ENCODE measurements at places on chromosomes 1 and 21.

GRCh38 chr21:32719085-32719484 lies 8.7 kb downstream of the SYNJ1 start:
- DNase-seq, result no peak

GRCh38 chr1:7526867-7527732 lies 244.0 kb upstream of the VAMP3 start:
- DNase-seq, result no peak

DNA sequence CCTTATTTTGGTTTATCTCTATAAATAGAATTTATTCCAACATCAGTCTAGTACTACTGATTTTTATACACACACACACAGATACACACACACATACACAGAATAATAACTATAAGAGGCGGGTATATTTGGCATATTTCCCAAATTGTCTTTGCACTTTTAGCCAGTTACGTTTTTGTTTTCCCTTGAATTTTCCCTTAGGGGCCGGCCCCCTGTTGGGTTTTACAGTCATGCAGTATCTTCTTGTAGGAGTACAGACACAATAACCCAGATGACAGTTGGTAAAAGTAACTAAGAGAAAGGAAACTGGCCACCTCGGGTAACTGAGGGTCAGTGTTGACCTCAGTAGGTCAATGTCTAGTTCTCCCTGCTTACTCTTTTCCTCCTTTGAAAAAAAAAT lies 50.9 kb downstream of the DISP1 start:
- DNase-seq, result no peak

GRCh38 chr1:52366517-52366827 lies 467 bp upstream of the CC2D1B start:
- no peak for DNase-seq

- DNase-seq, result no peak
These were observed 62.8 kb downstream of the PCBP3 start for GRCh38 chr21:45706299-45706698.

GRCh38 chr1:84387480-84388163 lies 10.7 kb upstream of the DNASE2B start:
- no peak for DNase-seq

DNA sequence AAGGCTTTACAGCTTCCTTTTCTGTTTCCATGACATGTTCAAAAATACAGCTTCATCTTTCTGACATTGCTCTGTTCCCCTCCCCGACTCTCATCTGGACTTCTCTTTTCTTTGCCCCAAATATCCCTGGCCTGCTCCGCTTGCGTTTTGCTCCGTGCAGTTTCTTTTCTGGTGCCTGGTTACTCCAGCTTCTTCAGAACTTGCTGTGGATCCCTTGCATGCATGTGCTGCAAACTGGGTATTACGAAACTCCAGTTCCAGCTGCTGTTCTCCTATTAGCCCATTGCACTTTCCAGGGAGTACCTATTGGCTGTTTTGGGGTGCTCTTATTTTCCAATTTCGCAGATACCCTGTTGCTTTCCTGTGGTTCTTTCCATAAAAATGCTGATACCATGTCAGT lies 9.9 kb upstream of the NDC1 start:
- DNase-seq, result no peak

GRCh38 chr1:225654688-225655508 lies 2.0 kb upstream of the ENAH start:
- DNase-seq, result no peak

- no peak for DNase-seq
These were observed 80.6 kb downstream of the SLC25A24 start for GRCh38 chr1:108119500-108119899.

- peak; percentile 12 for DNase-seq
These were observed 69.7 kb downstream of the CC2D1B start for GRCh38 chr1:52296345-52296744.

DNA sequence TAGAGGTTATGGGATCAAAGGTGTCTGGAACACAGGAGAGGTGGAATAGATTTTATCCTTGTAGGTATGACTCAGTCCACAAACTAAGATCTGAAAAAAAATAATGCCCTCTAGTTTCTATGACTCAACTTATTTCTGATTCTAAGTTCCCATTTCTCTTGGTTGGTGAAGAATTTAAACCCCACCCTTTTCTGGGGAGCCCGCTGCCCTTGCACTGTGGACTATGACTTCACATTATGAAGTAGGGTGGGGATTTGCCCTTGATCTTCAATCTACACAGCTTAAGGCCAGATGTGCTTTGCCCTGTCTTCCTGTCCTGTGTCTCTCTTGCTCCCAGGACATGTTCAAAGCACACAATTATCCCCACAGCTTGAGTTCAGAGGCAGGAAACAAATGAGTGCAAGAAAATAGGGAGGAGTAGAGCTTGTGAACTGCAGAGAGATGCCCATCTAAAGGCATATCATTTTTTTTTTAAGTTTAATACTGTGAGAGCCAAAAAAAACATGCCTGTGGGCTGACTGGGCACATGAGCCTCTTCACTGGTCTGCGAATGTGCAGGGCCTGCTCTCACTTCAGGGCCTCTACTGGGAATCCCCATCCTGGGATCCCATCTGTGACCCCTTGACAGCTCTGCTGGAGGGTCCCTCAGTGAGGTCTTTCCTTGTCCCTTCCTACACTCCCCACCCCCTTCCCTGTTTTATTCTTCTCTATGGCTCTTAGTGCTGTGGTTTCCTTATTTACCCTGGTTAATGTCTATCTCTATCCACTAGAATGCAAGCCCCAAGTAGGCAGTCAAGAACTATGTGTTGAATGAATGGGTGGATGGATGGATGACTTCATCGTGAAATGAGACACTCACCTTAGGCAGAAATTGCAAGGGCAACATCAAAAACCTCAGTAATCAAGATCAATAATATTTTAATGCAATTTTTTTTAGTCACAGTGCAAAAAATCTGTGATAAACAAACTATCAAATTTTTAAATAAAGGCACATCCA lies 61.5 kb downstream of the CD58 start:
- peak; percentile 62 for DNase-seq

DNA sequence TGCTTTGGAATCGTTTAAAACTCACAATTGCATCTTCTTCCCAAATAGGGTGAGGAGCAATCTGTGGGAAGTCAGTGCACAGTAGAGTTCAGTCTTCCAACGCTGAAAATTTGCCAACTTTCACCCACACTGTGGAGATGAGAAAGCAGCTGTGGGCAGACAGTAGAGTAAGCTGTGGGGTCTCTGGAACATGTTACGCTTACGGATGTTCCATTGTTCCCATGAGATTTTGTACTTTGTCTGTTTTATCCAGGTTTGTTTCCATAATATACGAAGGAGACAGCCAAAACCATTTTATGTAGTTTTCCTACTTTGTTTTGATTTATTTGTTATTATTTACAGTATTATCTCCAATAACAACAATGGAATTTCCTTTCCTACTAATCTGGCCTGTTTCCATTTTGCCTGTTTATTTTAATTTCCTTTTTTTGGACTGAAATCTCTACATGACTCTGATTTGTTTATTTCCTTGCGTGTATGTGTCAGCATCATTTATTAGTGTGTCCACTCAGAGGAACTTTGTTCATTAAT lies 65.1 kb upstream of the RGL1 start:
- no peak for DNase-seq

DNA sequence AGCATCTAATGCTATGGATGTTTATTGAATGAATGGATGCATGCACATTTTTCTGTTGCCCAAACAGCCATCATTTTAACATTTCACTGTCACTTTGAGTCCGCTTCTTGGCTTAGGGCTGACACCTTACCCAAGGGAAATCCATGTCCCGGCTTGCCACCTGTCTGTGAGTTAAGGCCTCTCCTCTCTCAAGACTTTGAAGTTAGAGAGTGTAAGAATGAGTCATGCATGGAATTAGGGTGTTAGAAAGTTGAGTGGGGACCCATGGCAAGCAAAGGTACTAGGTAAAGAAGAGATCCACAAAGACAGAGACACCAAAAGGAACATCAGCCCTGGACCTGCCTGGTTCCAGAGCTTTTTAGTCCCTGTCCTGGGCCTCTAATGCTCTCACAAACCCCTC lies 35.1 kb downstream of the ATP1A1 start:
- no peak for DNase-seq

- DNase-seq, result no peak
These were observed 1.6 kb upstream of the METTL25B start for GRCh38 chr1:156726549-156727226.

- no peak for DNase-seq
These were observed 90.3 kb upstream of the PAXBP1 start for GRCh38 chr21:32861866-32862265.

DNA sequence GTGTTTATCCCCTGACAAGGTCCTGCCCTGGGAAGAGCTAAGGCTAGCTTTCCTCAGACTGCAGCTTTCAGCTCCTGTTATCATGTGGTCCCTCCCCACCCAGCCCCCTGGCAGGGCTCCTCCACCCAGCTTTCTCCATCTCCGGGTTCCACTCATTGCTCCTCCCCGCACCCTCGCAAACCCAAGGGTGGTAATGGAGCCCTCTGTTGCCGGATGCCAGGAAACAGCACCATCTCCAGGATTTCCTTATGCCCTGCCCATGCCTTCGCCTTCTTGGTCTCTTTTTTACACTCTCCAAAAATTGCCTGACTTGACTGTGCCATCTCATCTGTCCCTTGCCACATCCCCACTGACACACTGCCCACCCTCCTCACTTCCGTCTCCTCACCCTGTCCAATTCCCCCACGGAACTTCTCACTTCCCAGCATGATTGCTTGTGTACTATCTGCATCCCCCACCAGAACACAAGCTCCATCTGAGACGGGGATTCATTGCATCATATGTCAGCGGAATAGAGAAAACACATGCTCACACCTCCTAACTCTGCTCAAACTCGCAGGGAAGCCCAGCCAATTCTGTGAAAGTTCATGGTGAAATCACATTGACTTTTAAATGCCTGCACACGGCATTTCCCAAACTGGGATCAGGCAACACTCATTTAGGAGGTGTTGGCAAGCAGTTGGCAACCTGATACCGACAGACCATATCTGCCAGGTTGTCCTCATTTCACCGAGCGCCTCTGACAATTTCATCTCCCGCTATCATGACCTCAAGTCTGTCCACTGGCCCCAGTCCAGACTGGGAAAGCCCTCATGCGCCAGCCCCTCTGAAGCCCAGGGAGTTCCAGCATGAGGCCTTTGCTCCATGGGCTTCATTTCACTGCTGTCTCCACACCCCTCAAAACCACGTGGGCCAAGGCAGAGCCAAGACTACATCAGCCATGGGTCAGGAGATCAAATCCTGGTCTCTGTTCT lies 201.1 kb downstream of the MATN1 start:
- no peak for DNase-seq

GRCh38 chr1:184035719-184036516 lies 1.6 kb downstream of the COLGALT2 start:
- DNase-seq, result no peak

DNA sequence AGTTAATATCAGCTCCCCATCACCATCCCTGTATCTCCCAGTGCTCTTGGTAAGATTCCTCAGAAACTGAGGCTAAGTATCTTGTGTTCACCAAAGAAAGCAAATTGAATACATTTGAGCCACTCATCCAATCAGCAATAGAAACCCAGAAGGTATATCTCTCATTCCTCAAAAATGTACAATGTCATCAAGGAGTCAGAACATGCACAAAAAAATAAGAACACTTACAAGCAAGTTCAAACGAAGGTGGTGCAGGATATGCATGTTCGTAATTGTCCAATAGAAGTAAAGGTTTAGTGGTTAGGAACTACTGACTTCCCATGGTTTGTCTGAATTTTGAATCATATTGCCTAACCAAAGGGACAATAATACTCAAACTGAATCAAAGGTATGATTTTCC lies 24.3 kb downstream of the RXRG start:
- DNase-seq, result no peak

- DNase-seq, result no peak
These were observed 101.2 kb upstream of the IRF2BP2 start for GRCh38 chr1:234710936-234711724.

DNA sequence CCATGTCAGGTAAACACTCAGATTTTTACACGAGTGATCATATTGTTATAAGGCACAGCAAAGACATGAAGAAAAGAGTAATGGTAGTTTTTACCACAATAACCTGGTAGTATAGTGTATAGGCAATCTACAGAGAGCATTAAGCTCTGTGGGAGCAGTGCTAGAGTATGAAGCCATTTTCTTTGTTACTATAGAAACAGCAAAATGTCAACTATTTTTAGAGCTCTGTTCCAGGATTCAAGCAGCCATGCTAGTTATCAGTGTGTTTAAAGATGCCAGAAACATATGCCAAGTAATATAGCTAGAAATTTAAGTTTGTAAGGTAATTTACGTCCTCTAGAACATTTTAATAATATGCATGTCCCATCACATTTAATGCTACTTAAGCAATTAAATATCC lies 77.6 kb upstream of the RGS18 start:
- no peak for DNase-seq

DNA sequence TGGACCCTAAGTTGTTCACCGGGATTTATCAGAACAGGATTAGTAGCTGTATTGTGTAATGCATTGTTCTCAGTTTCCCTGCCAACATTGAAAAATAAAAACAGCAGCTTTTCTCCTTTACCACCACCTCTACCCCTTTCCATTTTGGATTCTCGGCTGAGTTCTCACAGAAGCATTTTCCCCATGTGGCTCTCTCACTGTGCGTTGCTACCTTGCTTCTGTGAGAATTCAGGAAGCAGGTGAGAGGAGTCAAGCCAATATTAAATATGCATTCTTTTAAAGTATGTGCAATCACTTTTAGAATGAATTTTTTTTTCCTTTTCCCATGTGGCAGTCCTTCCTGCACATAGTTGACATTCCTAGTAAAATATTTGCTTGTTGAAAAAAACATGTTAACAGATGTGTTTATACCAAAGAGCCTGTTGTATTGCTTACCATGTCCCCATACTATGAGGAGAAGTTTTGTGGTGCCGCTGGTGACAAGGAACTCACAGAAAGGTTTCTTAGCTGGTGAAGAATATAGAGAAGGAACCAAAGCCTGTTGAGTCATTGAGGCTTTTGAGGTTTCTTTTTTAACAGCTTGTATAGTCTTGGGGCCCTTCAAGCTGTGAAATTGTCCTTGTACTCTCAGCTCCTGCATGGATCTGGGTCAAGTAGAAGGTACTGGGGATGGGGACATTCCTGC lies 3.9 kb upstream of the OLFML3 start:
- no peak for DNase-seq

DNA sequence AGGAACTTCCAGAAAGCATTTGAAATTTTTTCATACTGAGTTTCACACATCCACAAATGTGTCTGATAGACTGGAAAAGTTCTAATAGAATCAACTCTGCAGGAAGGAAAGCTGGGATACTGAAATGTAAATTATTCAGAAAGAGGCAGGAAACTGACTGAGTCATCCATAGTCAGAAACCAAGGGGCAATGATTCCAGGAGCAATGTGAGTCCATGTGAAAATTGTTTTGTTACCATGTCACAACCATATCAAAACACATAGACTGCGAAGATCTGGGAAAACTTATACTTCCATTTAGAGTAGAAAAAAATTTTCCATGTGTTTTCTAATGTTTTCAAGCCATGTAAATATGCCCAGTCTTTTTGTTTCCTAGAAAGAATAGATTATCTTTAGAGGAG lies 142.3 kb upstream of the TMPRSS15 start:
- DNase-seq, result no peak
